ENCODE measurements at places on chromosomes 7 and 10. TPM values are rescaled to one million over a fixed set of nuclear protein-coding genes. Genes with fewer than 3 reads are reported as not detected.
A peak's percentile ranks its signal among the peaks of the same experiment; 100 is the strongest.

ENKUR gene
- 0.17 TPM for total RNA-seq

DNA sequence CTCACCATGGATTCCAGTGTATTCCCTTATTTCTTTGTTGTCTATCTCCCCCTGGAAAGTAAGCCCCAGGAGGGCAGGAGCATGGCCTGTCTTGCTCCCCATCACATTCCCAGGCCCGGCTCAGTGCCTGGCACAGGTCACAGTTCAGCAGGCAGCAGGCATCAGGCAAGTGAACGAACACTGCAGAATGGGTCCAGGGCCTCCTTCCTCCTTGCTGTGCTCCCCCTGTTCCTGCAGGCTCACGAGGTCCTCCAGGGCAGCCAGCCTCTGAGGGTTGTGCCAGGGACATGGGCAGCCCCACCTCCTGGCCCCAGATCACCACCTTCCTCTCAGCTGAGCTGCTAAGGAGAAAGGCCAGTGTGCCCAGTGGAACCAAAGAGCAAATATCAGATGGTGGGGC lies 41.8 kb downstream of the PDLIM1 start:
- no peak for DNase-seq

DNA sequence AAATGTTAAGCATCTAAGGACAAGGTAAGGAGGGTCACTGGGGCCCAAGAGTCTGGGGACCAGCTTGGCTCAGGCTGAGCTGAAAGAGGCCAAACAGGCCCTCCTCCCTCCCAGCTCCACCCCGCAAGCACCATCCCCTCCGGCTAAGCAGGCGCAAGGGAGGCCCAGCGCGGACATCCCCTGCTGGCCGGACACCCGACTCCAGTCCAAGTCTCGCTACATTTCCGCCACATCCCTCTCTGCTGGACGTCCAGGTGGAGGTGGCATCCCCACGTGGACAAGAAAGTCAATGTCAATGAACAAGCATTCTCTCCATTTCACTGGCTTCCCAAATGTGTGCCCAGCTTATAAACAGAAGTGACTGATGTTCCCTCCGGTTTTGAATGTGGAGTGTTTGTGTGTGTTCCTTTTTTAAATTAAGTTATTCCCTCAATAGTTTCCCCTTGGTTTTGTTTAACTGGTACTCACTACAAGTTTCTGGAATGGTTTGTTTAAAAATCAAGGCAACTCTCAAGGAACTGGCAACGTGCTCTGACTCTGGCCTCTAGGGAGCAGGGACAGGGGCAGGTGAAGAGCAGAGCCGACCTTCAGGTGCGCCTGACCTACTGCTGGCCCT lies 35.4 kb downstream of the PSAP start:
- DNase-seq: no peak

PNLIPRP1 gene
- not detected for total RNA-seq

TAS2R41 gene
- not detected for total RNA-seq

GRCh38 chr7:108335269-108335918 lies 120.8 kb downstream of the NRCAM start:
- peak; percentile 20 for DNase-seq

GRCh38 chr10:131032329-131033165 lies 279.0 kb downstream of the TCERG1L start:
- no peak for DNase-seq

DNA sequence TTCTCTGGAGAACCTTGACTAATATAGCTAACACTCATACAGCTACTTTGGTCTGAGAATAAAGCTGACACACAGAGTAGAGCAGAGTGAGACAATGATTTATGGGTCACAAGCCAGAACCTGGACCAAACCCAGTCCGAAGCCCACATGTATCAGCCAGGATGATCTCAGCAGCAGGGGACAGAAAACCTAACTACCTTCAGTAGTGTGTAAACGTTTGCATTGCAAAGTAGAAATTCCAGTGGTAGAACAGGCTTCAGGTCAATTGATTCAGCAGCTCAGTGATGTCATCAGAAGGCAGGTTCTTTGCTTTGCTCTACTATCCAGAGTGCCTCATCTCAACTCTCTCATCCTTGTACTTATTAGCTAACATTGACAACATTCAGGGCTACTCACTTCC lies 62.5 kb upstream of the PALS2 start:
- DNase-seq: no peak

DNA sequence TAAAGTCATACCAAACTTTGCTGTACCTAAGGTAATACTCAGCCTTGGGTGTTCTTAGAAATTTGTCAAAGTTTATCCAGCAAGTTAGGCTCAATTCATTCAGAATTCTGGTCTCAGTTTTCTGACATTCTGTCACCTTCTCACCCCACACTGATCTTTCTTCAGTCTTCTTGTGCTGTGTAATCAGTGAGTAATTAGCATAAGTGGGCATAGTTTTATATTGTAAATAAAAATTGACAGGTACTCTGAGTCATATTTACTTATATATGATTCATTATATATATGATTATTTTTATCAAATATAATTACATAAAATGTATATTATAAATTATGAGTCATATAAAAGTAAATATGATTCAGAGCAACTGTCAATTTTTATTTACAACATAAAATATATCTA lies 170.9 kb upstream of the MAGI2 start:
- DNase-seq: no peak

GRCh38 chr7:150479023-150479716 lies 28.7 kb downstream of the GIMAP8 start:
- no peak for DNase-seq

DNA sequence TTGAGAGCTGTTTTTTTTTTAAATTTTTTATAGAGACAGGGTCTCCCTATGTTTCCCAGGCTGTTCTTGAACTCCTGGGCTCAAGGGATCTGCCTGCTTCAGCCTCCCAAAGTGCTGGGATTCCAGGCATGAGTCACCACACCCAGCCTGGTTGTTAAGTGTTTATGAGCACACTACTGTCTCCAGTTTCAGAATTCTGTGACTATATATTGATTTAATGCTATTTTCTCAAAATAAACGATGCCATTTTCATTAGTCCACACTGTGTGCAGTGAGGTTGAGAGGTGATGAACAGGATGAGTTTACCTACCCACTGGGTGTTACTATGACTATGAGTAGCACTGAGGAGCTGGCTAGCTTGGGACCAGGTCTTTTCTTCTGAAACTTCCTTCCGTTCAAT lies 110.9 kb upstream of the FAM180A start:
- no peak for DNase-seq

- no peak for DNase-seq
Measured at GRCh38 chr7:21927693-21928092, 18.0 kb downstream of the CDCA7L start.

DNA sequence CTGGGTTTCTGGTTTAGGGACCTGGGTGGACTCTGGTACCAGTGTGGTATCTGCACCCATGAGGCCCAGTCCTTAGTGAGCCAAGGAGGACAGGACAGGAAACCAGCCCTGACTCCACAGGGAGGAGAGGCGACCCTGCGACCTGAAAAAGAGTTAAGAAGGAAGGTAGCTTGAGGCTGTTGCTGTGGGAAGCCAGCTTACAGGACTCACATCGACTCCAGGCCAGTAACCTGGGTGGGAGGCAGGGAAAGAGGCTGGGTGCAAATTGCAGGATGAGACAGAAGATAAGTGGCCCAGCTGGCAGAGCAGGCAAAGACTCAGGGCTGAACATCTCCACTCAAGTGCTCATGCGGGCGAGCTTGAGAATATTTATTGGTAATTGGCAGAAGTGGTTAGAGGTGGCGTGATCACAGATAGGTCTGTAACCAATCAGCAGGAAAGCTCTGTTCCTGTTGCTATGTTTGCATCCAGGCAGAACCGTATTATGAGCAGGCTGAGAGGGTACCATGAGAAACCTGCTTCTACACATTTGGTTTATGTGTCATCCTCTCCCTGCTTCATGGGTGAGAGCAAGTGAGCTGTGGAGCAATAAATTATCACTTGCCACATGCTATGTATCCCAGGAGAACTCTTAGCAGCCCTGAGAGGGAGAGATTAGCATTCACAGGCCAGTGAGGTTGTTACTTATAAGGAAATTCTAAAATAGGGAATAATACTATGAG lies 11.0 kb downstream of the TLL2 start:
- no peak for DNase-seq

GIMAP7 gene
- total RNA-seq: not detected

CNNM1 gene
- total RNA-seq: 0.66 TPM

GRCh38 chr7:22357311-22358175 lies 589 bp upstream of the RAPGEF5 start:
- peak; percentile 5 for DNase-seq

FRA10AC1 gene
- 6.9 TPM for total RNA-seq

GRCh38 chr10:59025981-59026765 lies 150.3 kb upstream of the PHYHIPL start:
- no peak for DNase-seq

HOXA7 gene
- 1.2 TPM for total RNA-seq

HECTD2 gene
- 7.2 TPM for total RNA-seq

GRCh38 chr10:114638821-114639625 lies 19.1 kb downstream of the ABLIM1 start:
- peak; percentile 80 for DNase-seq

CALHM1 gene
- not detected for total RNA-seq

- DNase-seq: no peak
Measured at GRCh38 chr7:29371472-29371871, 176.9 kb downstream of the CHN2 start.

- peak; percentile 53 for DNase-seq
Measured at GRCh38 chr7:33750177-33750576, 155.2 kb upstream of the BMPER start.

DNA sequence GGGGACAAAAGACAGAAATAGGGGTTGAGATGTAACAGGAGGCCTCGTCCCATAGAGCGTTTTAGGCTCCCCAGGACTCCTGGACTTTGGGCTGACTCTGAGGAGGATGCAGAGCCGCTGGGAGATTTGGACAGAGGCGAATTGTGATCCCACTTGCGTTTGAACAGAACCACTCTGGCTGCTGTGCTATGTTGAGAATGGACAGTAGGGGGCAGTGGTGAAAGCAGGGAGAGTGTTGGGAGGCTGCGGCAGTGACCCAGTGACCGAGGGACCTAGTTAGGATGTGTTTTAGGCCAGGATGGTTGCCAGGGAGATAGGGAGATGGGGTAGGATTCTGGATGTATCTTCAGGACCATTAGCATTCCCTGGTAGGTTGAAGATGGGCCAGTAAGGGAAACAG lies 271.6 kb downstream of the CCDC3 start:
- no peak for DNase-seq
